ENCODE measurements at places on chromosomes 11 and 22.

GRCh38 chr11:92154110-92154509 lies 70.5 kb upstream of the FAT3 start:
- H3K27ac ChIP-seq: no peak overlapping the region
- no peaks in the 10 kb centered on the region for H3K4me1 ChIP-seq
- no peaks in the 10 kb centered on the region for H3K27me3 ChIP-seq
- H3K4me3 ChIP-seq: no peak overlapping the region

DNA sequence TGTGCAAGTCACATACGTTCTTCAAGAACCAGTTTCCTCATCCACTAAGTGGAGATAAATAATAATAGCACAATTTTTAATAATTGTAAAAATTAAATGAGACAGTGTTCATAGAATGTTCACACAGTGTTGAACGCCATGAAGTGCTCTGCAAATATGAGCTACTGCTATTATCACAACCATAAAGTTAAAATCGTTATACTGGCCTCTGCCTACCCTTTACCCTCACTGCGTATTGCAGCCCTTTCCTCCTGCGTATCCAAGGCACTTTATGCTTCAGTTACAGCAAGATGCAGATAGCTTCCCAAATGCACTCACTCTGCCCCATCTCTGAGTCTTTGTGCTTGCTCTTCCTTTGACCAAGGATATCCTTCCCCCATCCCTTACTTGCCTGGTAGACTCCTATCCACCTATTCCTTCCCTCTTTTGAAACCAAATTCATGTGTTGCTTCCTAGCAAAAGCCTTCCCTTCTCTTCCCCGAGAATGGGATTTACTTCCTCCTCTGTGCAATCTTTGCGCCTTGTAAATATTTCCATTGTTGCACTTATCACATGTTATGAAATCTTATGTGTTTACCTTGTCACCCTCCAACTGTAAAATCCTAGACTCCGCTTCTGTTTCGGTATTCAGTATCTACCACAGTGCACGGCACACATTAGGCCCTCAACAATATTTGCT lies 196.9 kb downstream of the ADAMTS15 start:
- no peaks in the 10 kb centered on the region for H3K27me3 ChIP-seq
- no peak overlapping the region for H3K27ac ChIP-seq
- no peak overlapping the region for H3K4me3 ChIP-seq
- no peaks in the 10 kb centered on the region for H3K4me1 ChIP-seq

- no peaks in the 10 kb centered on the region for H3K36me3 ChIP-seq
- DNase-seq: no peak
- no peaks in the 10 kb centered on the region for H3K4me1 ChIP-seq
- no peaks in the 10 kb centered on the region for H3K27me3 ChIP-seq
- no peak overlapping the region for H3K4me3 ChIP-seq
Observed at GRCh38 chr11:41245704-41246398, 213.6 kb downstream of the LRRC4C start.

- DNase-seq: no peak
- no peaks in the 10 kb centered on the region for H3K36me3 ChIP-seq
Observed at GRCh38 chr22:26109686-26110315, 59.5 kb upstream of the SEZ6L start.

DNA sequence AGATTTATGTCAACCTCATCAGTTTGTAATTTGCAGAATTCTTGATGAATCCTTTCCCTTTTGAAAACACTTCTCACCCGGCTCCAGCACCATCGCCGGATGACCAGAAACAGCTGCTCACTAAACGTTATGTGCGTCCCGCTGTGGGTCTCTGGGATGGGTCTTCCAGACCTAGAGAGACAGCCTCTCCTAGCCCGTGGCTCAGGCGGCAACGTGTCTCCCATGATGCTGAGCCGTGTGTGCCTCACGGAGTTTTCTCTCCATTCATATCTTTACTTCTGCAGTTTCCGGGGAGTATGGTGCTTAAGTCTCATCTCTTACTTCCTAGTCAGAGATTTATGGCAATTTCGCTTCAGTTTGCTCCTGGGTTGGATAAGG lies 25.0 kb upstream of the ACR start:
- H3K36me3 ChIP-seq: no peaks in the 10 kb centered on the region
- no peaks in the 10 kb centered on the region for H3K4me1 ChIP-seq
- H3K27me3 ChIP-seq: no peaks in the 10 kb centered on the region
- no peak for DNase-seq
- H3K27ac ChIP-seq: no peak overlapping the region

DNA sequence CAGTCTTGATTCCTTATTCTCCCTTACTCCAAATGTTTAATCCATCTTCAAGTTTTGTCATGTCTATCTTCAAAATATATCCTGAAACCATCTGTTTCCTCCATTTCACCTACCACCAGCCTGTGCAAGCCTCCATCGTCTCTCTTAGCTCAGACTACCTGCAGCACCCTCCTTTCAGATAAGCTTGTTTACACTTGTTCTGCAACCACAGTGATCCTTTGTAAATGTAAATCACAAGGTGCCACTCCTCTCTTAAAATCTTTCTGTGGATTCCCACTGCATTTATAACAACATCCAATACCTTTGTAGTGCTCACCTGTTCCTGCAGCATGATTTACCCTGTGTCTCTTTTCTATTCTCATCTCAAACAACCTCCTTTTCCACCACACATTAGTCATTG lies 31.8 kb upstream of the GPR83 start:
- H3K4me3 ChIP-seq: no peak overlapping the region
- H3K27ac ChIP-seq: no peak overlapping the region
- no peaks in the 10 kb centered on the region for H3K27me3 ChIP-seq
- no peak for DNase-seq

- no peaks in the 10 kb centered on the region for H3K27me3 ChIP-seq
- H3K4me3 ChIP-seq: no peak overlapping the region
- no peaks in the 10 kb centered on the region for H3K4me1 ChIP-seq
- no peak overlapping the region for H3K27ac ChIP-seq
- no peak for DNase-seq
Observed at GRCh38 chr11:109734566-109734965, 312.6 kb downstream of the C11orf87 start.

- no peak overlapping the region for H3K27ac ChIP-seq
- H3K36me3 ChIP-seq: no peaks in the 10 kb centered on the region
- no peak for DNase-seq
- no peaks in the 10 kb centered on the region for H3K27me3 ChIP-seq
- H3K4me3 ChIP-seq: no peak overlapping the region
- H3K4me1 ChIP-seq: peaks cover 2% of the 10 kb centered on the region
Observed at GRCh38 chr11:14362611-14363010, 3.6 kb upstream of the RRAS2 start.

DNA sequence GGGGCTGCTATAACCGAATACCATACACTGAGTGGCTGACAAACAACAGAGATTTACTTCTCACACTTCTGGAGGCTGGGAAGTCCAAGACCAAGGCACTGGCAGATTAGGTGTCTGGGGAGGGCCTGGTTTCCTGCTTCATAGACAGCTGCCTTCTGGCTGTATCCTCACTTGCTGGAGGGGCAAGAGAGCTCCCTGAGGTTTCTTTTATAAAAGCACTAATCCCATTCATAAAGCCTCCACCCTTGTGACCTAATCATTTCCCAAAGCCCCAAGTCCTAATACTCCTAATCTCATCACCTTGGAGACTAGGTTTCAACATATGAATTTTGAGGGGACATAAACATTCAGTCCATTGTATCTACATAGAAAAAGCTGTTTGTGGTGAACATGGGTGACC lies 131.8 kb downstream of the KIRREL3 start:
- H3K36me3 ChIP-seq: no peaks in the 10 kb centered on the region
- no peak overlapping the region for H3K27ac ChIP-seq
- no peaks in the 10 kb centered on the region for H3K4me1 ChIP-seq
- no peak for DNase-seq
- H3K27me3 ChIP-seq: no peaks in the 10 kb centered on the region

GRCh38 chr11:45232341-45233080 lies 53.6 kb downstream of the SYT13 start:
- H3K4me3 ChIP-seq: no peak overlapping the region
- no peaks in the 10 kb centered on the region for H3K36me3 ChIP-seq
- H3K27me3 ChIP-seq: no peaks in the 10 kb centered on the region

DNA sequence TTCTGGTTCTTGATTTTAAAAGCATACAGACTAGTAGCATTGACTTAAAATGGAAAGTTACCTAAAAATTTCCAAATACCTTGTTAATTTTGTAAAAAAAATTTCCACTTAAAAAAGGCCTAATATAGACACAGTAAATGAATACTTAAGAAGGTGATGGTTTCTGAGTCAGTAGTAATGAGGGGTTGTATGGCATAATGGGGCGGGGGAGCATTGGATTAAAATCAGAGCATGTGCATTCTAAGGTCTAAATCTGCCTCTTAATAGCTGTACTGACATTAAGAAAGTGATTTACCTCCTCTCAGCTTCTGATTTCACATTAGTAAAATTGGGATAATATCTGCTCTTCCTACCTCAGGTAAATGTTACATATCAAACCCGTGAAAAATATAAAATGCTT lies 446.5 kb downstream of the AASDHPPT start:
- DNase-seq: no peak
- no peak overlapping the region for H3K27ac ChIP-seq
- no peaks in the 10 kb centered on the region for H3K4me1 ChIP-seq
- no peak overlapping the region for H3K4me3 ChIP-seq
- H3K27me3 ChIP-seq: no peaks in the 10 kb centered on the region

- H3K27me3 ChIP-seq: no peaks in the 10 kb centered on the region
- no peaks in the 10 kb centered on the region for H3K36me3 ChIP-seq
- DNase-seq: no peak
- no peak overlapping the region for H3K27ac ChIP-seq
- H3K4me1 ChIP-seq: no peaks in the 10 kb centered on the region
Observed at GRCh38 chr11:130592056-130592455, 143.6 kb downstream of the ADAMTS15 start.

- peaks cover 33% of the 10 kb centered on the region for H3K4me1 ChIP-seq
- no peaks in the 10 kb centered on the region for H3K36me3 ChIP-seq
- H3K4me3 ChIP-seq: no peak overlapping the region
- no peak overlapping the region for H3K27ac ChIP-seq
- peaks cover 80% of the 10 kb centered on the region for H3K27me3 ChIP-seq
- no peak for DNase-seq
Observed at GRCh38 chr22:45975164-45976161, 1.5 kb downstream of the WNT7B start.

DNA sequence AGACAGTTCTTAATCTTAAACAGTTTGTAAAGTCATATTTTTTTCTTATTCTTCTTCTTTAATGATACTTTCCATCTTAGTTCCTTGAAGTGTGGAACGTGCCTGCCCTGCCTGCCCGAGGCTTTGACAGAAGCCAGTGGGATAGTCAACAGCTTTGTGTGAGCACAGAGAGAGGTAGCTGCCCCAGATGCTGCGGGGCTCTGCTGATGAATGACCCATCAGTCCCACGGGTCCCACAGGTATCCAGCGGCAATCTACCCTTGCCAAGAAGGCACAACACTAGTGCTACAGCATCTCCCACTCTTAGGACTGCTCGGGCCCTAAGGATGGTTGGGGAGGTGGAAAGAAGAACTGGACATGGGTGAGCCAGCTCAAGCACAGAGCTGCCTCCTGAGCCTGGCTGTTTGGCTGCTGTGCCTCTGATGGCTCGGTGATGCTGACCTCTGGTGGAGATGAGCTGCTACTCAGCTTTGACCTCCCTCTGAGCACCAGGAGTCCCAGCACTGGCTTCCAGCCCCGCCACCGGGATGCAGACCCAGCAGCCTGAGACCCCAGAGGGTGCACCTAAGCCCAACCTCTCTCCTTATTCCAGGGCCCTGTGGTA lies 11.8 kb upstream of the APLNR start:
- no peaks in the 10 kb centered on the region for H3K27me3 ChIP-seq
- H3K27ac ChIP-seq: no peak overlapping the region
- H3K4me3 ChIP-seq: no peak overlapping the region
- H3K4me1 ChIP-seq: no peaks in the 10 kb centered on the region

DNA sequence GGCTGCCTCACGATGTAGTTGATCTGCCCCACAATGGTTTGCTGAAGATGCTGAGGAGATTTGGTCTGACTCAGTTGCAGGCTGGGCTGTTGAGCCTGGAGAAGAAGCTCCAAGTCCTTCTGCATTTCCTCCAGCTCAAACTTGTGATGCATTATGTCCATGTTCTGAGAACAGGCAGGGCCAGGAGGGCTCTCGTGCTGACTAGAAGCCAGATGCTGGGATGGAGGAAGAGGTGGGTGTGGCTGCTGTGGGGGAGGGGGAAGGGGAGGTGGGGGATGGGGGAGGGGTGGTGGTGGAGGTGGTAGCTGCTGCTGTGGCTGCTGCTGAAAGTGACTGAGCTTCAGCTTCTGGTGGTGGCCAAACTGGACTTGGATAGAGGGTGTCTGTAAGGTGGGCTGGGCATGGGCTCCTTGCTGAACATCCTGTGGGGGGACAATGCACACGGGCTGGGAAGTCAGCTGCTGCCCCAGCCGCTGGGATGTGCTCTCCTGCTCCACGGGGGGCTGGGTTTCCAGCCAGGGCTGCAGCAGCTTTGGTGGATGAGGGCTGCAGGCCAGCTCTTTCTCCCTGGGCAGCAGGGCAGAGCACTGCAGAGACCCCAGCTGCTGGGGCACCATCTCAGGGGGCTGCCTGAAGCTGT lies 42.1 kb downstream of the TRIM66 start:
- H3K36me3 ChIP-seq: peaks cover 85% of the 10 kb centered on the region
- no peaks in the 10 kb centered on the region for H3K27me3 ChIP-seq
- H3K4me3 ChIP-seq: no peak overlapping the region
- no peak overlapping the region for H3K27ac ChIP-seq

GRCh38 chr11:63710476-63711217 lies 29.3 kb downstream of the RTN3 start:
- no peak overlapping the region for H3K4me3 ChIP-seq
- H3K27me3 ChIP-seq: no peaks in the 10 kb centered on the region
- DNase-seq: no peak
- no peak overlapping the region for H3K27ac ChIP-seq
- no peaks in the 10 kb centered on the region for H3K36me3 ChIP-seq

GRCh38 chr11:70854201-70854600 lies 398.2 kb downstream of the SHANK2 start:
- no peak for DNase-seq
- no peak overlapping the region for H3K4me3 ChIP-seq
- no peaks in the 10 kb centered on the region for H3K27me3 ChIP-seq
- H3K36me3 ChIP-seq: no peaks in the 10 kb centered on the region
- H3K4me1 ChIP-seq: no peaks in the 10 kb centered on the region
- H3K27ac ChIP-seq: no peak overlapping the region

DNA sequence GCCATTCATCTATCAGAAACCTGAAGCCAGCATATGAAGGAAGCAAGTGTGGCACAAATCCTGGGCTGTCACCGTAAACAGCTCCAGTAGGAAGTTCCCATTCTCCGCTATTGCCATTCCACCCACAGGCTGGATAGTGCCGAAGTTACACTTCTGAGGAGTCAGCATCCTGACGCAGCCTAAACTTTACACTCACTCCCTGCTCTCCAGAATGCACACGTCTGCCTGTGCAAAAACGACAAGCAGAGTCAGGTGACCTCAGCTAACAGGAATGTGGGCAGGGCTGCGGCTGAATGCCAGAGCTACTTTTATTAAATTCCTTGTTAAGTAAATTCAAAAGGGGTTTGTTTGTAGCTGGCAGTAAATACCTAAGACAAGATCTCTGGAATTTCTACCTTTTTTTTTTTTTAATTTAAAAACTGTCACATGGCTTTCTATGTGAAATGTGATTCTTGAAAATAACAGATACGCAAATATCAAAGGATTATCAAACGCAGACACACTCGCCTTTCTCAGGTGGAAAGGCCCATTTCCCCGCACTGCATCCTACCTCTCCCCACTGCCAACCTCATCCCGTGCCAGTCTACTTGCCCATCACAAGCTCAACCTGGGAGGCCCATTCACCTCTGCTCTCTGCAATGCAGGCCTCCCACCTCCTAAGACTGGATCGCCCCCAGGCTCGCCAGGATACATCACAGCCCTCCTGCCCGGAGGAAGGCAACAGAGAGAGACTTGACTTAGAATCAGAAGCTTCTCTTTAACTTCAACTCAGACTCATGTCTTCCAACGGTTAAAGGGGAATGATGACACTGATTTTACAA lies 33.5 kb downstream of the NFRKB start:
- H3K27me3 ChIP-seq: no peaks in the 10 kb centered on the region
- H3K4me3 ChIP-seq: no peak overlapping the region
- H3K4me1 ChIP-seq: peaks cover 3% of the 10 kb centered on the region
- DNase-seq: no peak
